ENCODE measurements at places on chromosomes 3 and 15.
A peak's percentile ranks its signal among the peaks of the same experiment; 100 is the strongest.

GRCh38 chr3:186849374-186849975 is 7.0 kb downstream of the ADIPOQ start:
- H3K4me1 ChIP-seq: no peaks in the 10 kb centered on the region
- no peaks in the 10 kb centered on the region for H3K36me3 ChIP-seq
- H3K27ac ChIP-seq: no peak overlapping the region
- no peaks in the 10 kb centered on the region for H3K27me3 ChIP-seq

GRCh38 chr3:55333923-55334322 is 153.2 kb downstream of the WNT5A start:
- H3K4me1 ChIP-seq: no peaks in the 10 kb centered on the region
- no peak for DNase-seq
- no peaks in the 10 kb centered on the region for H3K27me3 ChIP-seq
- no peaks in the 10 kb centered on the region for H3K36me3 ChIP-seq

- H3K4me1 ChIP-seq: peaks cover 6% of the 10 kb centered on the region
- DNase-seq: no peak
- H3K27me3 ChIP-seq: peaks cover 4% of the 10 kb centered on the region
- no peaks in the 10 kb centered on the region for H3K36me3 ChIP-seq
- H3K27ac ChIP-seq: no peak overlapping the region
These were observed 310.3 kb downstream of the FGF12 start for GRCh38 chr3:192417017-192417416.

DNA sequence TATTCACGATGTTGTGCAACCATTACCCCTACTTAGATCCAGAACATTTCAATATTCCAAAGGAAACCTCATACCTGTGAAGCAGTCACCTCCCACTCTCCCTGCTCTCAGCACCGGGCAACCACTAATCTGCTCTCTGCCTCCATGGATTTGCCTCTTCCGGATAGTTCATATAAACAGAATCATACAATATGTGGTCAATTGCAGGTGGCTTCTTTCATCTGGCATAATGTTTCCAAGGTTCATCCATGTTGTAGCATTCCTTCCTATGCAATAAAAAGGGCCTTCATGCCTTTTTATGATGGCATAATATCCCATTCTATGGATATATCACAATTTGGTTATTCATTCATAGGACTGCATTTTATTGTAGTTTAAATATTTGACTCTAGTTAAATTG is 23.9 kb downstream of the CA12 start:
- DNase-seq: no peak
- no peaks in the 10 kb centered on the region for H3K27me3 ChIP-seq
- no peak overlapping the region for H3K27ac ChIP-seq
- H3K36me3 ChIP-seq: no peaks in the 10 kb centered on the region
- H3K4me1 ChIP-seq: no peaks in the 10 kb centered on the region

DNA sequence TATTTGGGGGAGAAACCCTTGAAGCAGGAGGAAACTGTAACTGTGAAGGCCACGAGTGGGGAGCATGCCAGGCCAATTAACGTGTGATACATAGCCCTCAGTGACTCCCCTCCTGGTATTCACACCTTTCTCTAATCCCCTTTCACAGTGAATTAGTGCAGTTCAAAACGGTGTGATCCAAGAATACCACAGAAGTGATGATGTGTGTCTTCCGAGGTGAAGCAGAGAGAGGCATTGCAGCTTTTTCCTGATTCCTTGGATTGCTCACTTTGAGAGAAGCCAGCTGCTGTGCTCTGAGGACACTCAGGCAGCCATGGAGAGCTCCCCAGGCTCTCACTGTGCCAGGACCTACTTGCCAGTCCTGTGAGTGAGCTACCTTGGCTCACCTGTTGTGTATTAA is 17.3 kb downstream of the NIPA2 start:
- peak overlapping the region; percentile 27 for H3K4me3 ChIP-seq
- peak; percentile 70 for DNase-seq
- H3K27me3 ChIP-seq: no peaks in the 10 kb centered on the region
- no peak overlapping the region for H3K27ac ChIP-seq

- no peak overlapping the region for H3K4me3 ChIP-seq
- no peaks in the 10 kb centered on the region for H3K36me3 ChIP-seq
- H3K4me1 ChIP-seq: no peaks in the 10 kb centered on the region
- no peaks in the 10 kb centered on the region for H3K27me3 ChIP-seq
- no peak overlapping the region for H3K27ac ChIP-seq
These were observed 246.8 kb downstream of the NFKBIZ start for GRCh38 chr3:102096066-102096465.

DNA sequence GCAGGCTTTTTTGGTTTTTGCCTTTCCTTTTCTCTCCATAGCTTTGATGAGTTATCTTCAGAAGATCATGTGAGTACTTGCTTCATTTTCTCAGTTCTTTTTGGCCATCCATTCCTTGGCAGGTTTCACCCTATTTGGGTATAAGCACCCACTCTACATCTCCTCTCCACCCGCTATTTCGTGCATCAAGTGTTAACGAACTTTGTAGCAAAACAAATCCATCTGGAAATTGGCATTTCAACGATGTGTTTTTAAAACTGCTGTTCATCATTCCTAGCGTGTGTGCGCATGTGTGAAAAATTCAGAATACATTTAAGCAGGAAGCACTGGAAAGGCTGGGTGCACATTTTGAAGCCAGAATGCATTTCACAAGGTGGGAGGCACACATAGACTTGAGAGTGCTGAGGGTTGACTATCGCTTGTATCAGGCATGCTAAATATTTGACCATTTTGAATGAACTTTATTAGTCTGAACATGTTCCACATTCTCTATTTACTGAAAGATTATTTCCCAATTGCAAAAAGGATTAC is 89.7 kb upstream of the FHIT start:
- H3K4me3 ChIP-seq: no peak overlapping the region
- H3K36me3 ChIP-seq: no peaks in the 10 kb centered on the region
- DNase-seq: no peak
- H3K27me3 ChIP-seq: no peaks in the 10 kb centered on the region
- no peak overlapping the region for H3K27ac ChIP-seq

GRCh38 chr3:177705976-177706823 is 508.9 kb upstream of the TBL1XR1 start:
- H3K36me3 ChIP-seq: no peaks in the 10 kb centered on the region
- DNase-seq: no peak
- H3K4me3 ChIP-seq: no peak overlapping the region

- peak; percentile 89 for DNase-seq
- peaks cover 66% of the 10 kb centered on the region for H3K27me3 ChIP-seq
- H3K36me3 ChIP-seq: no peaks in the 10 kb centered on the region
- H3K4me1 ChIP-seq: no peaks in the 10 kb centered on the region
These were observed at the start of gene PYGO1 for GRCh38 chr15:55588070-55588814. PYGO1 (minus strand) TSS chr15:55588345; CDS start chr15:55587883, 462 bp downstream.

DNA sequence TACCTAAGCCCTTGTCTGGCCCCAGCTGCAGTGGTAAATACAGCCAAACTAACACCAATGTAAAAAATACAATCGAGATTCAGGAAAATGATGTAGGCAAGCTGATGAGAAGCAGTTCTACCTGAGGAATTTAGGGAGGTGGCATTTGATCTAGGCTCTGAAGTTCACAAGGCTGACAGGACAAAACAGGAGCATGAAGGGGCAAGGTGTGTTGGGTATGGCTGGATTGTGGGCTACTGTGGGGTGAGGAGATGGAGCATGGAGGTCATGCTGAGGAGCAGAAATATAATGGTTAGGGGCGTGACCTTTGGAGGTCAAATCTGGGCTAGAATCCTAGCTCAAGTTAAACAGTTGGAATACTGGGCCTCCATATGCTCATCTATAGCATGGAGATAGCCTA is 6.5 kb downstream of the NDUFB4 start:
- H3K4me1 ChIP-seq: peaks cover 10% of the 10 kb centered on the region
- no peaks in the 10 kb centered on the region for H3K27me3 ChIP-seq
- H3K36me3 ChIP-seq: peaks cover 48% of the 10 kb centered on the region
- H3K27ac ChIP-seq: no peak overlapping the region
- no peak overlapping the region for H3K4me3 ChIP-seq
- no peak for DNase-seq

GRCh38 chr15:33517944-33518343 is 207.2 kb downstream of the RYR3 start:
- no peaks in the 10 kb centered on the region for H3K36me3 ChIP-seq
- no peak overlapping the region for H3K27ac ChIP-seq
- DNase-seq: no peak
- H3K4me1 ChIP-seq: no peaks in the 10 kb centered on the region

DNA sequence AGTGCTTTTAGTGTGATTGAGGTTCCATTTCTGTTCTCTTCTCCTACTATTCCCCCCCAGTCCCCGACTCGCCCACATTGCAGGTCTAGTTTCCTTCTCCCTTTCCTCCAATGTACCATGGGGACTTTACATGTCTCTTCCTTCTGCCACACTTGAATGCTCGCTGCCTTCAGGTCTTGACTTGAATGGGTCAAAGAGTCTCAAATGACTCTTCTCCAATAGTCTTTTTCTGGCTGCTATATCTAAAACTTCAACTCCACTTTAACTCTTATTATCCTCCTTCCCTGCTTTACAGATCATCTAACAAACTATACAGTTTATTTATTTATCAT is 213.9 kb upstream of the SLC2A2 start:
- DNase-seq: no peak
- H3K27ac ChIP-seq: peak overlapping the region; percentile 8
- H3K36me3 ChIP-seq: no peaks in the 10 kb centered on the region
- no peak overlapping the region for H3K4me3 ChIP-seq
- H3K27me3 ChIP-seq: no peaks in the 10 kb centered on the region

- no peak overlapping the region for H3K4me3 ChIP-seq
- H3K27ac ChIP-seq: no peak overlapping the region
- no peak for DNase-seq
- H3K27me3 ChIP-seq: no peaks in the 10 kb centered on the region
- H3K36me3 ChIP-seq: no peaks in the 10 kb centered on the region
These were observed 61.8 kb downstream of the ZBBX start for GRCh38 chr3:167318306-167318705.

DNA sequence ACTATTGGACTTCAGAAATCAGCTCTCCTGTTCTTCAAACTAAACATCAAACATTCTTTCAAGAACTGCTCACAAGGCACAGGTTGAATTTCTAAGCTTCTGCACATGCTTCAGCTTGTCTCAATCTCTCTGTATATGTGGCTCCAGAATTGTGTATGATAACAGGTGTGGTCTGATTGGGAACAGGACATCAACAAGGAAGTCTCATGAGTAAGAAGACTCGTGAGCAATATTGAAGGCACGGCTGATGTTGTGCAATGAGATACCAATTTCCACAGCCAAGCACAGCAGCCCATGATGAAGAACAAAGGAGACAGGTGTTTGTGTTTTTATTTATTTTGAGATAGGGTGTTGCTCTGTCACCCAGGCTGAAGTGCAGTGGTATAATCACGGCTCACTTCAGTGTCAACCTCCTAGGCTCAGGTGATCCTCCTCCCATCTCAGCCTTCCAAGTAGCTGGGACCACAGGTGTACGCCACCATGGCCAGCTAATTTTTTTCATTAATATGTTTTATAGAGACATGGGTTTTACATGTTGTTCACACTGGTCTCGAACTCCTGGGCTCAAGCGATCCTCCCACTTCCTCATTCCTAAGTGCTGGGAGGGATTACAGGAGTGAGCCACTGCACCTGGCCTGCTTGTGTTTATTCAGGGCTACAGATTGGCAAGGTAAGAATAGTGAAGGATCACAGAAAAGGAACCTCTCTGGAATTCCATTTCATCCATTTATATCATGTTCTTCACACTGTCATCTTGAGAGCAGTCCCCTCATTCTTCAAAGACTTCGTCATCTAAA is 32.2 kb upstream of the ABHD17C start:
- H3K27ac ChIP-seq: no peak overlapping the region
- no peak overlapping the region for H3K4me3 ChIP-seq
- no peaks in the 10 kb centered on the region for H3K36me3 ChIP-seq
- peaks cover 5% of the 10 kb centered on the region for H3K4me1 ChIP-seq

DNA sequence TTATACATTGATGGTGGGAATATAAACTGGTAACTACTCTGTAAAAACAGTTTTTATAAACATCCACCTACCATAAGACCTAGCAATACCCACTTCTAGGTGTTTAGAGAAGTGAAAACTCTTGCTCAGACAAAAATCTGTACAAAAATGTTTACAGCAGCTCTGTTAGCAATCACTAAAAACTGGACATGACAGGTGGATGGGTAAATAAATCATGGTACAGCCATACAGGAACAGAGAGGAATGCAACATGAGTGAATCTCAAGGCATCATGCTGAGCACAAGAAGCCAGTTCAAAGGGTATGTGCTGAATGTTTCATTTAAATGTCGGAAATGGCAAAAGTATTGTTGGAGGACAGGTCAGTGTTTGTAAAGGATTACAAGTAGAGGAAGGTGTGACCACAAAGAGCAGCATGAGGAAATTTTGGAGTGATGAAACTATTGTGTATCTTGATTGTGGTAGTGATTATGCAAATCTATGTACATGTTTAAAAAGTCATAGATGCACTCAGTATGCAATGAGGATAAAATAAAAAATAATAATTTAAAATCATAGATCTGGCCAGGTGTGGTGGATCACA is 2.8 kb upstream of the RNU5A-1 start:
- no peaks in the 10 kb centered on the region for H3K27me3 ChIP-seq
- no peak overlapping the region for H3K27ac ChIP-seq
- DNase-seq: no peak
- H3K4me3 ChIP-seq: no peak overlapping the region
- H3K36me3 ChIP-seq: no peaks in the 10 kb centered on the region

GRCh38 chr3:6657591-6657990 is 203.3 kb upstream of the GRM7 start:
- no peak overlapping the region for H3K4me3 ChIP-seq
- no peak overlapping the region for H3K27ac ChIP-seq
- no peaks in the 10 kb centered on the region for H3K36me3 ChIP-seq
- no peaks in the 10 kb centered on the region for H3K4me1 ChIP-seq
- no peaks in the 10 kb centered on the region for H3K27me3 ChIP-seq
- DNase-seq: no peak

DNA sequence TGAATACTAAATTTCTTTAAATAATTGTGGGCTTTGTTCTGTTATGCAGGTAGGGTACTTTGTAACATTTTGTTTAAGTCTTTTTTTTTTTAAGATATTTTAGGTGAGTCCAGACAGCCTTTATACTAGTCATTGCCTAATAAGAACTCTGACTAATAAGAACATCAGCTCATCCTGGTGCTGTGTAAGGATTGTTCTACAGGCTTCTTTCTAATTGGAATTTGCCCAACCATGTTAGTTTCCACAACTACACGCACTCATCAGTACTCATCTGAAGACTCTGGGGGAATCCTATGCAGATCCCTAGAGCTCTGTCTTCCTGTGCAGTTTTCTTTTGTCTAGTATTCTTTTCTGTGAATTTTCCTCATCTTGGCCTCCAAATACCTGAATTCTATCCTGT is 741.8 kb downstream of the IGSF11 start:
- no peaks in the 10 kb centered on the region for H3K4me1 ChIP-seq
- H3K27ac ChIP-seq: no peak overlapping the region
- H3K27me3 ChIP-seq: no peaks in the 10 kb centered on the region
- no peak for DNase-seq
- no peaks in the 10 kb centered on the region for H3K36me3 ChIP-seq

GRCh38 chr3:51673802-51674654 is 3.0 kb downstream of the TEX264 start:
- peaks cover 7% of the 10 kb centered on the region for H3K36me3 ChIP-seq
- H3K27me3 ChIP-seq: no peaks in the 10 kb centered on the region
- no peak overlapping the region for H3K27ac ChIP-seq
- no peak overlapping the region for H3K4me3 ChIP-seq

DNA sequence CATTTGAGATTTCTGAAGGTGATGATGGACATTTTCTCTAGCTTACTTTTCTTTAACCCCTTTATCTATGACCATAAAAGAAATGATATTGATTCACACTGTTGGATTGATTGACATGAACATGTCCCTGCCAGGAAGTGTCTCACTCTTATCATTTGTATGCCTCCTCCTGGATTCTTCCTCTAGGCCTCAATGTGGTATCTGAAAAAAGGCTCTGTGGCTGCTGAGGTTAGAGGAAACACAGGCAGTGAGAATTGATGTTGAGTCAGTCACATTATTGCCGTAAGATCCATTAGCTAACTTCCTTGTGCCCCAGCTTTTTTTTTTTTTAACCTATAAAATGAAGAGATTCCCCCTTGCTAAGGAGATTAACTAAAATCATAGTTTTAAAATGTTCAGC is 8.0 kb upstream of the THRB start:
- H3K27me3 ChIP-seq: peaks cover 6% of the 10 kb centered on the region
- no peak overlapping the region for H3K27ac ChIP-seq
- no peak overlapping the region for H3K4me3 ChIP-seq
- H3K4me1 ChIP-seq: no peaks in the 10 kb centered on the region

Measured in endodermal cell (in vitro differentiated cells).